NCI-H2081 (cell line): ENCODE measurements at places on chromosomes 1 and 21.

GRCh38 chr1:66243548-66244130, 290.3 kb upstream of the SGIP1 start:
- DNase-seq = no peak

DNA sequence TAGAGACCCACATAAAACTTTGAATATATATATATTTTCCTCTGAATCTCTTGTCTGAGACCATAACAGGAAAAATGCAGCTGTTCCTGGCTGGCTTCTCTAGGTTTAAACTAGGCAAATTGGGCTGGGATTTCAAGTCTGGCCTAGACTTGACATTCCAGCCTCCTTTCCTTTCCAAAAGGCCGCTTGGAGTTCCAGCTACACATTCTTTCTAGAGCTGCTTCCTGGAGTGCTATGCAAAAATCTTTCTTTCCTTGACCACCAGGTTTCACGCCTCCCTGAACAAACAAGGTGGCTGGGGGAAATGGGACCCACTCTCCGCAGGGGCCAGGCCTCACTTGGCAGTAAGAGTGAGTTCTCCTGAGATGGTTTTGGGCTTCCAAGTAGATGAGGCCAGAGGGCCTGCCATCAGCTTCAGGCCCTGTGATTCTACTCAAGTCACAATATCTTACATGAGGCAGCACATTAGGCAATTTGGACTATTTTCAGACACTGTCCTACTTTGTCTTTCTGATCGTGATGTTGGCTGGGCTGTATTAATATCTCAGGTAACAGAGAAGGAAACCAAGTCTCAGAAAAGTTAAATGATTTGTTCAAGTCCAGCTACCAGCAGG, 102.4 kb downstream of the FAM78B start:
- no peak for DNase-seq

- no peak for DNase-seq
Observed at GRCh38 chr21:29238053-29238966, 60.4 kb upstream of the BACH1 start.

DNA sequence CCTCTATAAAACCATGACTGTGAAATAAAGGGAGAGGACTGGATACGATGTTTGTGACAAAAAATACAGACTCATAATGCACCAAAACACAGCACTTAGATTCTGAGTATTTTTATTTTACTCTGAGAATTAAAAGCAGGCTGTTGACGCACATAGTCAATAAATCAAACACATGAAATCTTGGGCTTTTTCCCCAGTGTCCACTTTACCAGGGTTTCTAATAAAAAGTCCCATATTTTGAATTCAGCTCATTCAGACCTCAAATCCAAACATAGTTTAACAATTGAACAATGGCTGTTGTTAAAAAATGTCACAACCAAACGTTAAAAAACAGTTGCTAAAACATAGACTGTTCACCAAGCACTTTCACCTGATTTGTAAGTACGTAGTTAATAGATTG, 553.4 kb downstream of the LTN1 start:
- DNase-seq = no peak

DNA sequence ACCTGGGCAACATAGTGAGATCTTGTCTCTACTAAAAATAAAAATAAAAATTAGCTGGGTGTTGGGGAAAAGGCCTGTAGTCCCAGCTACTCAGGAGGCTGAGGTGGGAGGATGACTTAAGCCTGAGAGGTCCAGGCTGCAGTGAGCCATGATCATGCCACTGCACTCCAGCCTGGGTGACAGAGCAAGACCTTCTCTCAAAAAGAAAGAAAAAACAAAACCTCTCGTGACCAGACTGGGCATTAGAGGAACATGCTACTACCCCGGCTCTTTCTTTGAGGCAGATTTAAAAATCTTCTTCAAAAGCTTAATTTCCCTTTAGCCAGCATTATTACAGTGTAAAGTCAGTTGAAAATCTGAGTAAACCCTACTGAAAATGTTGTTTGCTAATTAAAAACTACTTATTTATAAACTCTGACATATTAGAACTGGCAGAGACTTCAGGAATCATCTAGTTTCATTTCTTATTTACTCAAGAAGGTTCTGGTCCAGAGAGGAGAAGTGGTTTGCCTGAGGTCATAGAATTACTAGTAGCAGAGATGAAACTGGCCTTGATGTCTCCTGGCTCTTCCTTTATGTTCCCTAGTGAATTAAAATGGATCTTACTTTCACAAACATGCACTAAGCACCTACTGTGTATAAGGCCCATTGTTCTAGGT, 11.6 kb upstream of the ELAVL4 start:
- DNase-seq = no peak

- DNase-seq = no peak
Observed at GRCh38 chr21:38495242-38495641, 3.0 kb downstream of the ERG start.

- no peak for DNase-seq
Observed at GRCh38 chr1:21007876-21008275, 168.8 kb downstream of the EIF4G3 start.

- no peak for DNase-seq
Observed at GRCh38 chr21:45219517-45219916, 68.2 kb downstream of the POFUT2 start.

- DNase-seq = no peak
Observed at GRCh38 chr1:212959266-212960220, 9.2 kb downstream of the VASH2 start.

DNA sequence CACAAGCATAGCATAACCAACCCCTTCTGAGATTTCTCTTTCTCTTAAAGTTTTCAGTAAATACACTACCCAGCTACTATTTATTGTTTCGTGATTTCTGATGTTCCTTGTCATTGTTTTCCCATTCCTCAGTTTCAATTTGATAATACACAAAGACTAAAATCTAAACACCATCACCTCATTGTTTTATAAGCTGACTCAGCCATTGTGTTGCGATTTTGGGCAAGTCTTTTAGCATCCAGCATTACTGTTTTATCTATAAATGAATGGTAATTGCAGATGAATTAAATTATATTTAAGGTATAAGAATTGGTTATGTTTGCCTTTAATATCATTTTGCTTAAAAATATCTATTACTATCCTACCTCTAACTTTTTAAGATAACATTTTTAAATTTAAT, 1308.5 kb downstream of the PLA2G4A start:
- no peak for DNase-seq

DNA sequence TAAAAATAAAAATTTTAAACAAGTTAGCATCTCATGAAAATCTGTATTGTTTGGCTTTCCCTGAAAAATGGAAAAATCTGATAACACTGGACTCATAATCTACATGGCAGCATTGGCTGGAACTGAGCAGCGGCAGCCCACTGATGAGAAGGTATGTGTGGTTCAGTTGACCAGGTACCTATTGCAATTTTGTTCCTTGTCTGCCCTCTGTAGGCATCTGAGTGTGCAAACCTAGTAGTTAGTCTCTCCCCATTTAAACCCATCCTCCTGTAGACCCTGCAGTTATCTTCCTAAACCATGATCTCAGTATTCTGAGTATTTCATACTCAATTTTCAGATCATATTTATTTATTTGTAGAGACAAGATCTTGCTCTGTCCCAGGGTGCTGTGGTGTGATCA, 59.4 kb upstream of the SERBP1 start:
- DNase-seq = peak; percentile 9
